Spinal cord (tissue), 10 donors: ENCODE measurements at places on chromosomes 7 and 10. TPM values are rescaled to one million over a fixed set of nuclear protein-coding genes. Genes with fewer than 3 reads are reported as not detected.

HOXA10 gene
- total RNA-seq: 0.22 TPM

CUBN gene
- total RNA-seq: 10.6 TPM

CDK5 gene
- total RNA-seq: 42.8 TPM

SPDYE1 gene
- not detected for total RNA-seq

DNA sequence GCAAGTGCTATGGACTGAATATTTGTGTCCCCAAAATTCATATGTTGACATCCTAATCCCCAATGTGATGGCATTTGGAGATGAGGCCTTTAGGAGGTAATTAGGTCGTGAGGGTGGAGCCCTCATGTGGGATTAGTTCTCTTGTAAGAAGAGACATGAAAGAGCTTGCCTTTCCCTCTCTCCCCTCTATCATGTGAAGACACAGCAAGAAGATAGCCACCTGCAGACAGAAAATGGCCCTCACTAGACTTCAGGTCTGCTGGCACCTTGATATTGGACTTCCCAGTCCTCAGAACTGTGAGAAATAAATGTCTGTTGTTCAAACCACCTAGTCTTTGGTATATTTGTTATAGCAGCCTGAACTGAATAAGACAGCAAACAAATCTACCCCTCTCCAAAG, 75.1 kb upstream of the TBX20 start:
- no peaks in the 10 kb centered on the region for H3K4me1 ChIP-seq
- H3K36me3 ChIP-seq: no peaks in the 10 kb centered on the region
- no peak for DNase-seq
- no peak overlapping the region for H3K27ac ChIP-seq

PTPRZ1 gene
- total RNA-seq: 138 TPM

DNA sequence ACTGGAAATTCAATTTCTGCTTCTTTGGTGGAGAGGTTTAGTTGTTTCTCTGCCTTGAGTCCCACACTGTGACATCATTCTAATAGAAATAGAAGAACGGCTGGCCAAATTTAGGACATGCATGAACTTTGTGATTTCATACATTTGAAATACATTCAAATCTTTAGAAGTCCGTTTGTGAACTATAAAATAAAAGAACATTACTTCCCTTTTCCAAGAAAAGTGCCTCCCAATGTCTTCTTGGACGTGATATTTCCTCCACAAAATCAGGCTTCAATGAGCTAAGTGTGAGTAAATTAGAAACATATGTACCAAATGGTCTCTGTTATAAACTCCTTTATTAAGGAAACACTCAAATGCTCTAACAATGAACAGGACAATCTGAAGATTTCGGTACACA, 314.5 kb upstream of the AKR1E2 start:
- H3K36me3 ChIP-seq: no peaks in the 10 kb centered on the region
- DNase-seq: no peak
- no peaks in the 10 kb centered on the region for H3K27me3 ChIP-seq
- H3K4me1 ChIP-seq: no peaks in the 10 kb centered on the region

UCN3 gene
- 0.17 TPM for total RNA-seq

DNA sequence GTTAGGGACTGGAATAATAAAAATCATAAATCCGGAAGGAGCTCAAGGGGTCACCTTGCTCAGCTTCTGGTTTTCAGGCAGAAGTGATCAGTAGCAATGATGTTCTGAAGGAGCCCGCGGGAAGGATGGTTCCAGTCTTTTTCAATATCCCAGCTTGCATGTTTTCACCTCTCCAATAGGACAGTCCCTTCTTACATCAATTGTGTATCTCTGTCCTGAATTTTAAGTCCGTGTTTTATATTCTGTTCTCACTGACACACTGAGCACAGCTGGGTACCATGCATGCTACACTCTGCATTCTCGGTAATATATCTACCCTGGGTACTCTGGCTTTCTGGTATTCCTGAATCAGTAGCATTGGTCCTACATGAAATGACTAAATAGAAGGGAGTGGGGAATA, 55.2 kb upstream of the SLC35B4 start:
- H3K27ac ChIP-seq: no peak overlapping the region
- no peak for DNase-seq
- no peaks in the 10 kb centered on the region for H3K27me3 ChIP-seq
- H3K36me3 ChIP-seq: no peaks in the 10 kb centered on the region
- H3K4me1 ChIP-seq: no peaks in the 10 kb centered on the region

DNA sequence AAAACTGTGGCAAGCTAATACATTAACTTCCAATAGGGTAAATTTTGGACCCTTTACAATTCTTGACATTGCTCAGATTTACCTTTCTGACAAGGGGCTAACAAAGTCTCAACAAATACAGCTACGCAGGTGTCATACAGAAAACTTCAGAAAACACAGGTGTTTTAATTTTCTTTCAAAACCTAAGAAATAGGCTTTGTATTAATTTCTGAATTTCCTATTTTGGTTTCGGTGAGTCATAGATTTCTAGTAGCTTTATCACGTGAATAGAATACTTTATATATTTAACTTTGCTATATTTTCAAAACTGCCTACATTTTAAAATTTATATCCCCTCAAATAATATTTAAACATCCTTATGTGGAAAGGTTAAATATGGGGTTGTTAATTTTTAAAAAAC, 215.3 kb downstream of the DGKB start:
- no peaks in the 10 kb centered on the region for H3K36me3 ChIP-seq
- no peak overlapping the region for H3K27ac ChIP-seq
- H3K4me1 ChIP-seq: no peaks in the 10 kb centered on the region
- no peak overlapping the region for H3K4me3 ChIP-seq
- H3K27me3 ChIP-seq: no peaks in the 10 kb centered on the region

DNA sequence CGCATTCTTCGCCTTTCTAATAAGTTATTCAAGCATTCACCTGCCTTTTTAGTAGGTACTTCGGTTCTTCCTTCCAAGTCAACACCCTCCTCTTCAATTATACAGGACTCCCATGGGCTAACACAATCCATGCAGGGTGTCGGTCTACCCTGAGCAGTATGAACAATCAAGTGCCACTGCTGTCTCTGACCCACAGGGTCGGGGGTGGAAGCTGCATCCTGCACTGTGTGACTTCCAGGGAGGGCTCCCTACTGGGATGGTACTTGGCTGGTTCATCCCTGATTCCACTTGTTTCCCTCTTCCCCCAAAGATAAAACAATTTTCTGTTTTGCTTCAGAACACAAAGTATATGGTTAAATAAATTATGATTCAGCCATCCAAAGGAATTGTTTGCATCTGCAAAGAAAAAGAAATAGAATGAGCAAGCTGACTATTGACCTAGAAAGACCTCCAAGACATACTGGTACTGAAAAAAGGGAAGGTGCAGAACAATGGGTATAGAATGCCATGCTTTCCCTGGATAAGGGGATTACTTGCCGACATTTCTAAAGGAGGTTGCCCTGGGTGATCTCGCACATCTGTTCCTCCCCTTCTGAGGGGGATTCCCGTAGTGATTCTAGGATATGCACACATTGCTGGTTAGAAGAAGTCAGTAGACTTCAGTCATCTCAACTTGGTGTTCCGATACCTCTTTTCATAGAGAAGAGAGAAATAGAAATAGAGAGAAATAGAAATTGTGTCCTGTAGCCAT, 89.1 kb upstream of the AGR3 start:
- no peak for DNase-seq
- H3K36me3 ChIP-seq: no peaks in the 10 kb centered on the region
- no peaks in the 10 kb centered on the region for H3K4me1 ChIP-seq
- H3K4me3 ChIP-seq: no peak overlapping the region
- no peak overlapping the region for H3K27ac ChIP-seq

DNA sequence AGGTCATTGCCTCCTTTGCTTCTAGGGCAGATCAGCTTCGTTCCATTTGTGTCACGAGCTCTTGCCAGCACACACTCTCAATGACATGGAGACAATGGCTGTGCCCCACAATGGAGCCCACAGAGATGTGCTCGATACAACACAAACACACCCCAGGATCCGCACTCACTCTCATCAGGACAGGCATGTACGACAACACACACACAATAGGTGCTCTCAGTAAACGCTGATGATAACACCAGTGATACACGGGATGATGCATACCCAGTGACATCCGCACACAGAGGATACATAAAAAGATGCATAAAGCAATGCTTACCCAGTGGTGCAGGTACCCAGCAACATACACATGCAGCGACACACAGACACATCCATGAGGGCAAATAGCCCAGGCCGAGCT, 61.2 kb upstream of the LBX1 start:
- H3K27ac ChIP-seq: no peak overlapping the region
- peaks cover 16% of the 10 kb centered on the region for H3K27me3 ChIP-seq
- H3K36me3 ChIP-seq: no peaks in the 10 kb centered on the region
- no peak for DNase-seq

GRCh38 chr7:16060502-16060901, 360.8 kb downstream of the CRPPA start:
- no peak overlapping the region for H3K27ac ChIP-seq
- H3K4me1 ChIP-seq: no peaks in the 10 kb centered on the region
- no peak for DNase-seq
- H3K4me3 ChIP-seq: no peak overlapping the region
- H3K27me3 ChIP-seq: no peaks in the 10 kb centered on the region

DNA sequence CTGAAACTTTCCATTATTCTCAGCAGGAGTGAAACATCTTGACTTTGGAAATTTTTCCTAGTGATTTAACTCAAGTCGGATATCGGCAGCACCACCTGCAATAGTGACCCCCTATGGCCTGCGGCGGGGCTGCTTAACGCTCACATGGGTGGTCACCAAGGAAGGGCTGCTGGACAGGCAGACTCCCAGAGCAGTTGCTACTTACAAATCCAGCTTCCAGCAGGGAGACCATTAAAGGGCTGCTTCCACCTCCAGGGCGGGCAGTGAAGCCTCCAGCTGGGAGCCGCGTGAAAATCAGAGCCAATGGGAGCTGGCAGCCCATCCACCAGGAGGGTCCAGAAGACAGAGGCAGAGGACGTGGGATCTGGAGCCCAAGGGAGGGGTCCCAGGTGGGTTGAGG, 122.5 kb downstream of the MGMT start:
- H3K27me3 ChIP-seq: no peaks in the 10 kb centered on the region
- H3K4me3 ChIP-seq: no peak overlapping the region
- no peak for DNase-seq
- no peak overlapping the region for H3K27ac ChIP-seq
- H3K4me1 ChIP-seq: no peaks in the 10 kb centered on the region
- no peaks in the 10 kb centered on the region for H3K36me3 ChIP-seq

RELN gene
- total RNA-seq: 131 TPM

SCIN gene
- total RNA-seq: 9.0 TPM

DNA sequence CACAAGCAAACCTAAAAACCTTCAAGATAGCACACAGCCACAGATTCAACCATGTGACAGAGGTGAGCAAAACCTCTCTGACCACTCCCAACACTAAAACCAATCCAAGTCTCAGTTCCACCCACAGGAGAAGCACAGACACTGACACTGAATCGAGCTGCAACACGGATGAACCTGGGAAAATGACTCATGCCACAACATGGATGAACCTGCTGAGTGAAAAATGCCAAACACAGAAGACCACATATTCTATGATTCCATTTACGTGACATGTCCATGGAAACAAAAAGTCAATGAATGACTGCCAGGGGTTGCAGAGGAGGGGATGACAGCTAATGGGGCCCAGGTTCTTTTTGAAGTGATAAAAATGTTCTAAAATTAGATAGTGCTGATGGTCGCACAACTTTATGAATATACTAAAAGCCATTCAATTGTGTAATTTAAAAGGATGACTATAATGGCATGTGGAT, 22.0 kb downstream of the CYTH3 start:
- DNase-seq: no peak
- H3K4me1 ChIP-seq: peaks cover 2% of the 10 kb centered on the region
- H3K27ac ChIP-seq: no peak overlapping the region
- no peak overlapping the region for H3K4me3 ChIP-seq

MINDY4 gene
- total RNA-seq: 7.2 TPM

- no peaks in the 10 kb centered on the region for H3K27me3 ChIP-seq
- H3K36me3 ChIP-seq: no peaks in the 10 kb centered on the region
- DNase-seq: no peak
- no peak overlapping the region for H3K4me3 ChIP-seq
- H3K4me1 ChIP-seq: no peaks in the 10 kb centered on the region
Observed at GRCh38 chr10:4473977-4474376, 352.0 kb upstream of the AKR1E2 start.

- H3K27ac ChIP-seq: no peak overlapping the region
- no peaks in the 10 kb centered on the region for H3K27me3 ChIP-seq
- DNase-seq: no peak
- H3K36me3 ChIP-seq: no peaks in the 10 kb centered on the region
- H3K4me1 ChIP-seq: no peaks in the 10 kb centered on the region
- no peak overlapping the region for H3K4me3 ChIP-seq
Observed at GRCh38 chr10:128680116-128680515, 553.9 kb upstream of the MKI67 start.

DNA sequence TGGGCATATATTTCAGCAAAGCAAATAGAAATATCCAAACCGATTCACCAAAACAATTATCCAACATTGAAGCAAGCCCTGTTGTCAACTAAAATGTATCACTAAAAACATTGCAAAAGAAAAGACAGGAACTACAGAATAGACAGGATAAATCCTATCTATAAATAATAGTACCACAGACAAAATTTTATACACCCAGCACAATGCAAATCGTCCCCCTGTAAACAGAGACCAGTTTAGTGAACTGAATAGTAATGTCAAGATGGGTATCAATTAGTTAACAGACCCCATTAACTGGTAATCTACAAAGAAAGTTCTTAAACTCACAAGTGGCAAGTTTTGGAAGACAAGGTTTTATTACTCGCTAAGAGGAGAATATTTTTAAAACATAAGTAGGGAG, 4.0 kb downstream of the ZC3HAV1 start:
- no peak overlapping the region for H3K4me3 ChIP-seq
- H3K27me3 ChIP-seq: peaks cover 28% of the 10 kb centered on the region
- no peak for DNase-seq

UPP1 gene
- total RNA-seq: 9.7 TPM

GRCh38 chr10:46285966-46286620, 704 bp upstream of the ANTXRL start:
- no peak for DNase-seq
- H3K27me3 ChIP-seq: peaks cover 2% of the 10 kb centered on the region
- no peaks in the 10 kb centered on the region for H3K36me3 ChIP-seq
- H3K4me1 ChIP-seq: peaks cover 16% of the 10 kb centered on the region
- H3K27ac ChIP-seq: no peak overlapping the region

DNA sequence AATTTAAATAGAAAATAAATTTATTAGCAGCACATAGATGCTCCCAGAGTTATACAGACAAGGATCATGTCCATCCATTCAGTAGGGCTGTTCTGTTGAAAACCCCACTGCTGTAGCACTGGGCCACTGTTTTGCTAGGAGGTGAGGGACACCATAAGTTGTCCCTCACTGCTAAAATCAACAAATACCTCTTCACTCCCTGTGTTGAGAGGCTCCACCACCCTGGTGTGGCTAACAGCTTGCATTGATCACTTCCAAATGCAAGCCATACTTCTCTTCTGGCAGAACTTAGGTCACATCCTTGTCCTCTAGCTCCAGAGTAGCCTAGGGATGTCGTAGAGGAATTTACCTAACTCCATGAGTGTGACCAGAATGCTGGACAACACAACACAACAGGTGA, 55.4 kb downstream of the MDFIC start:
- no peak for DNase-seq
- H3K27me3 ChIP-seq: no peaks in the 10 kb centered on the region
- H3K4me3 ChIP-seq: no peak overlapping the region
- H3K27ac ChIP-seq: no peak overlapping the region
- no peaks in the 10 kb centered on the region for H3K4me1 ChIP-seq
